ENCODE measurements at places on chromosomes 7 and 10.

- no peak for DNase-seq
Measured at GRCh38 chr7:97595439-97595838, 136.4 kb upstream of the TAC1 start.

DNA sequence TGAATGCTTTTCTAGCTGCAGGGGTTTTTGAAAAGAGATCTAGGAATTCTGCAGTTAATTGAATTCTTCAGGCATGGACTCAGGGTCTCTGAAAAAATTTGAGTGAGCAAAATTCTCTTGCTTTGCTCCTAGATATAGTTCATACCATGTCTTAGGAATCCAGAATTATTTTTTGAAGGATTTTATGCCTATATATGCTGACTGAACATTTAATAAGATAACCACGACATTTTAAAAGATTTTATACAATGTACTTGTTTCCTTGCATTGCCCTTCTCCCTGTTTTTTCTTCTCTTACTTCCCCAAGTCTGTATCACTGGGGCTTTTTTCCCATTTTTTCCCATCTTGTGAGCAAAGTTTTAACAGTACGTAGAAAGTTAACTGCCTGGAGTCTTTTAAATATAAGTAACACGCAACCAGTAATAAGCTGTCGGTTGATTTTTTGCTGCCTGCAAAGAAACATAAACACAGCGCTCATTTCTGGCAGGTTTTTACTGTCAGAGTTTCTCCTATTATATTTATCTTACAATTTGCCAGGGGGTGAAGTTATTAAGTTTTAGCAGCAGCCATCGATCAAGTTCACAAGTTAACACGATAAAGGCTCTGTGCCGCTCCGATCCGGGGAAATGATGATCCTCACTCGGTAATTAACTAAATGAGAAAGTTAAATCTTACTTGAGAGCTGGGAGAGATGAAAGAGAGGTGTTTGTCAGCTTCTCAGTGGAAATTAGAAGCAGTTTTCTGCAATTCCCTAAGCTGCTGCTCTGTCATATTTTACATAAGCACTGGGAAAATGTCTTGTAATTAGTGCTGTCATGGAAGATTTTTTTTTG is 81.0 kb downstream of the POLL start:
- DNase-seq = no peak

DNA sequence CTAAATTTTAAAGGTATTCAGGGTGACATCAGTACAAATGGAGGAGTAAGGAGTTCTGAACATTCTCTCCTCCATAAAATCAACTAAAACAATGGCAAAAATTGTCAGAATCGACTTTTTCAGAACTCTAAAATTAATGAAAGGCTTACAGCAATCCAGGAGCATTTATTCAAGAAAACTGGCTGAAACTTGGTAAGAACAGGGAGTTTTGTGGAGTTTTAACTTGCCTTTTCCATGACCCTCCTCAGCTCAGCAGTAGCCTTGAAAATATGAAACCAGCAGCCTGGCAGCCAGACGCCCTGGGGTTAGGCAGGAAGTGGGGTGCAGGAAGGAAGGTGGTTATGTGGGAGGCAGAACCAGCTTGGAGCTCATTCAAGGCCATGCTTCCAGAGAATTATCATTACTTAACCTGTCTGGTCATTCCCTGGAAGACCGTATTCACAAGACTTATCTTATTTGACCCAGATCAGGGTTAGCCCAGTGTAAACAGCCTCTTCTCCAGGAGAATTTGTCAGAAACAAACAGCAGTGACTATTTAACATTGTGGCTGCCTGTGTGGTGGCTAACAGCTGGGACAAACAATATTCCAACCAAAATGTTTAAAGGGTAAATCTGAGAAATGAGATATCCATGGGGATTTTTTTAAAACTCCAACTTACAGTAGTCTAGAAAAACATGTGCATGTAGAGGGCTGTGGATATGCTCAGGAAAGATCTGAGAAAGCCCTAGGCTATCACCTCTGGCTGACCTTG is 75.7 kb upstream of the MACROH2A2 start:
- DNase-seq = no peak

DNA sequence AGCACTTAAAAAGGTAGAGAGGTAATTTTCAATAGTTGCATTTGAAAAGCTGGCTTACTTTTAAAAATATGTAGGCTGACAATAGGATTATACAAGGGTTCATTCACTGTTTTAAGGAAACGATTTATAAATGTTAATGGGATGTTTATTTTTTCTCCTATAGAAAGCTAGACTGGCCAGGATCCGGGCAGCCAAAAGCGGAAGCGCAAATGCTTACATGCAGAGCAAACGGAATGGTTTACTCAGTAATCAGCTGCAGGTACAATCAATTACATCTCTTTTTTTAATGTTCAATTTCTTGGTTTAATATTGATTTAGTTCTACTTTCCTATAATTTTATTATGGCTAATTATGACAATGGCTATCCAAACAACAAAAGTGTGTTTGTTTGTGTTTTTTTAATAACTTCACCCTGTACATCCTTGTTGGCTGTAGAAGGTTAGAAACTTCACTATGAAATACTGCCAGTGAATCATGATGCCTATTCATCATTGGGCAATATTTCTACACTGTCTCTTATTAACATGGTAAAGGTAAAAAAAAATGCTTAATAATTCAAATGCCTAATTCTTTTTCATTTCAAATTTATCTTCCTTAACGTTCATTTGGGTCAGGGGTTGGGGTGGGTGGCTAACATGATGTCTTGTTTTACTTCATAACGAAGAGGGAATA is 116.4 kb downstream of the TSPAN12 start:
- DNase-seq = no peak

DNA sequence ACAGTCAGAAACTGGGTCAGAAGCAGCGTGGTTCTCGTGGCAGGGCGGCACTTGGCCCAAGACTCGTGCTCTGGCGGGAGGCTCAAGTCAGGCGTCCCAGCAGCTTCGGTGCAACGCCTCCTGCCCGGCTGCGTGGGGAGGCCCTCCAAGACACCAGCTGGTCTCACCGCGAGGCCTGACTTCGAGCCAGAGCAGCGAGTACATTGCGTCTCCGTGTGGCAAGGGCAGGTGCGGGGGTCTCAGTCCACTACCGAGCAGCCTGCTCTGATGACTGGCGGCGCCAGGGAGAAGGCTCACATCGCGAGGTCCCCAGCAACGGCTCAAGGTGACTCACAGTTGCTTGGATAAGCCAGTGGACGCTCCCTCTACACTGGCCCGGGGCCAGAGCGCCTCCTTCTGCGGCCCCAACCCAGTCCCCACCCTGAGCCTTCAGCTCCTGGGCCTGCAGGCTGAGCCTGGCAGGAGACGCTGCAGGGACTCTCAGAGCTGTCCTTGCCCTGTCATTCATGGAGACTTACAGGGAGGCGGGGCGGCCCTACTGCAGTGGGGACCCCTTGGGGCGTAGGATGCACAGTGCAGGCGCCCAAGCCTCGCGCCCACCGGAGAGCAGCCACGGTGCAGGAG is 41.9 kb upstream of the PRKAR1B start:
- DNase-seq = no peak

DNA sequence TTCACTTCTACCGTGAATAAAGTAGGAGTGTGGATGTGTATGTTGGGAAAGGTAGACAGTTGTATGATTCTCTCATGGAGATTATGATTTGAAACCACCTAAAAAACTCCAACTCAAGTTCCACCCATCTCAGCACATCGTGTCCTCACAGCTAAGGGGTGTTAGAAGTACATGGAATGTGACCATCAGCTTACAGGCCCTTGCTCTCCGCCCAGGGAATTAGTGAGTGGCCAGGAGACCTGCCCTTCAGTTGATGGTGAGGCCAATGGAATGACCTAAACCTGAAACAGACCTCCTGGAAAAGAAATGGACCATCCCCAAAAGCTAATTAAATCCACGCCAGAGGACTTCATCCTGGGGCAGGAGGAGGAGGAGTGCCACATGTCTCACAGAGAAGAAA is 2.1 kb upstream of the WNT2 start:
- DNase-seq = no peak

GRCh38 chr7:235576-236395 is 43.4 kb downstream of the FAM20C start:
- DNase-seq = no peak

DNA sequence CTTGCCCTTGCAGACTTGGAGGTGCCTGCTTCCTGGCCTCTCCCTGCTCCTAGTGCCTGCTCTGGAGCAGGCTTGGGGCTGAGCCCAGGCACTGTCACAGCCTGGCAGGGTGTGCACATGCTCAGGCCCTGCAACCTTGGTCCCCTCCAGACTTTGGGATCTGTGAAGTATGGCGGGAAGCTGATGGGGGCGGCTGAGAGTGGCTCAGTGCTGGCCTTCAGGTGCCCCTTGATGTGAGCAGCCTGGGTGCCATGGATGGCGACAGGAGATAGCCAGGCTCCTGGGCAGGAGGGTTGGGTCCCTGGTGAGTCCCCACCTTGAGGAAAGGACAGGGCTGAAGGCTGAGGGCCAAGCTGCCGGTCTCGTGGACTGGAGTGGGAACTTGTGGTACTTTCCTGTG is 700.4 kb upstream of the KCND2 start:
- no peak for DNase-seq

GRCh38 chr10:28897617-28898464 is 220.5 kb downstream of the BAMBI start:
- no peak for DNase-seq

GRCh38 chr10:6769704-6770417 is 189.8 kb upstream of the PRKCQ start:
- DNase-seq = peak; percentile 4

DNA sequence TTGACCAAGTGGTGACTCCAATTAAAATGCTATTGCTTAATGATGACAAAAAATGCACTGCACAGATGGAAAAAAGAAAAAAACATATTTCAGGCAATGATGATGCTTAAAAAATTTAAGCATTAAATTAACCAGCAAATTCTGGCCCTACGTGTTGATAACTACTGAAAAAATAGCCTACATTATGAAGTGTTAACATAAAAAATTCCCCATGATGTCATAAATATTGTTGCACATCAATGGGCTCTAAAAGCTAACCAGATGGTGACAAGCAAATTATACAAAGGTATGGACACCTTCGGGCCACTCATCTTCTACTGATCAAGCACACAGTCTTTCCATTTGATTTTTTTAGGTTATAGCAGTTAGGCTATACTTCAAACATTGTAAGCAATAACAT is 267.4 kb downstream of the PARD3 start:
- DNase-seq = no peak

- DNase-seq = no peak
Measured at GRCh38 chr7:50281680-50282445, 22.7 kb upstream of the IKZF1 start.

- DNase-seq = no peak
Measured at GRCh38 chr7:98116656-98117461, 10.2 kb downstream of the LMTK2 start.

- DNase-seq = no peak
Measured at GRCh38 chr7:2948749-2949148, 94.9 kb downstream of the CARD11 start.

- DNase-seq = no peak
Measured at GRCh38 chr7:44043902-44044301, 600 bp upstream of the DBNL start.

DNA sequence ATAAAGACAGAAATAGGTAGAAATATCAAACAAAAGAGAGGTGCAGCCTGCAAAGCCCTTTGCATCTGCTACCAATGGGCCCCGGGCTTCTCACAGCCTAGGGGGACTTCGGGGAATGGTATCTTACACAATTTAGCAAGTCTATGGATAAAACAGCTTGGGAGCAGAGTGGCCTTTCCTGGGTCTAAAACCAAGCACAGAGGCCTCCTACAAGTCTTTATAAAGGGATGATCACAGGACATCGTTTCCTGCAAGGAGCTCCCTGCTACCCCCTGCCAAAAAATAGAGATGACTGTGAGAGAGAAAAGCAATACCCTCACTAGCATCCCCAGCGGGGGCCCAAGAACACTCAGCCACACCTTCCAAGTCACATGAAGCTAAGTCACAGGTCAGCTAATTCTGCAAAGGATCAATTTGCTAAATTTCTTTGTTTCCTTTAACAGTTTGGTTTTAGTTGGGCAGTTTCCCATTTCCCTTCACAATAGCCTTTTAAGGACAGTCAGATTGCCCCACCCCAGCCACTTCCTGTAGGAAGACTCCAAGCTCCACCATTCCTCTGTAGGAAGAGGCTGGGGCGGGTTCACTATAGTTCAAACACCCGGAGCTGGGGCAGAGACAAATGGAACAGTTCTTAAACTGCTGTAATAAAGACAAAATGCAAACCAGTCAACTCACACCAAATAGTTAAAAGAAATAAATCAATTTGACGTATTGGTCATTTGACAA is 105.5 kb downstream of the SLIT1 start:
- no peak for DNase-seq

DNA sequence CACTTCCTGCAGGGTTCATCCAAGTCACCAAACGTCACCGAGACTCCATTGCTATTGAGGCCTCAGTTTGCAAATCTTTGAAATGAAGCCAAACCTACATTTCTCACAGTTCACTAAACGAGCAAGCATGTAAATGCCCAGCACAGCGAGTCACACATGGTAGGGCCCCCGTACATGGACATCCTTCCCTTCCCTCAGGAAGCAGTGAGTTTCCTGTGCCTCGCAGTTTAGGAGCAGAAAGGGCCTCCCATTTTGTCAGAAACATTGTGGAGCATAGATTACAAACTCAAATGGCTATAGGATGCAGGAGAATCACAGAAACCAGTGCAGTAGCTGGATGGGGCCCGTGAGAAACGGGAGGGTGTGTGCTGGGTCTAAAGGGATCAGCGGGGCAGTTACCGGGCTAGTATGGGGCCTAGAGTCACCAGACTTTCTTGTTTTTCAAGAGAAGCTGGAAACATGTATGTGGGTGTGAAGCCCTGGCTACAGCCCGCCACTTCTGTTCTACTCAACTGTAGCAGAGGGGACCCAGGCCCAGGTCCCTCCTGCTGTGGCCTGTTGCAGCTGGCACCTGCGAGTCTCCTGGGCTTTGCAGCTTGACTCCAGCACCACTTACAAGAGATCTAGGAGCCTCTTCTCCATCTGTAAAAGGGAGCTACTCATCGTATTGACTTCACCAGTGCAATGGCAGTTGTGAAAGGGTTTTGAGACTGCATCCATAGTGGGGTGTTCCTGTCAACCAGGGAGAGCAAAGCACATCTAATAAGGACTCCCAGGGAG is 14.2 kb upstream of the SLC18A3 start:
- DNase-seq = no peak

DNA sequence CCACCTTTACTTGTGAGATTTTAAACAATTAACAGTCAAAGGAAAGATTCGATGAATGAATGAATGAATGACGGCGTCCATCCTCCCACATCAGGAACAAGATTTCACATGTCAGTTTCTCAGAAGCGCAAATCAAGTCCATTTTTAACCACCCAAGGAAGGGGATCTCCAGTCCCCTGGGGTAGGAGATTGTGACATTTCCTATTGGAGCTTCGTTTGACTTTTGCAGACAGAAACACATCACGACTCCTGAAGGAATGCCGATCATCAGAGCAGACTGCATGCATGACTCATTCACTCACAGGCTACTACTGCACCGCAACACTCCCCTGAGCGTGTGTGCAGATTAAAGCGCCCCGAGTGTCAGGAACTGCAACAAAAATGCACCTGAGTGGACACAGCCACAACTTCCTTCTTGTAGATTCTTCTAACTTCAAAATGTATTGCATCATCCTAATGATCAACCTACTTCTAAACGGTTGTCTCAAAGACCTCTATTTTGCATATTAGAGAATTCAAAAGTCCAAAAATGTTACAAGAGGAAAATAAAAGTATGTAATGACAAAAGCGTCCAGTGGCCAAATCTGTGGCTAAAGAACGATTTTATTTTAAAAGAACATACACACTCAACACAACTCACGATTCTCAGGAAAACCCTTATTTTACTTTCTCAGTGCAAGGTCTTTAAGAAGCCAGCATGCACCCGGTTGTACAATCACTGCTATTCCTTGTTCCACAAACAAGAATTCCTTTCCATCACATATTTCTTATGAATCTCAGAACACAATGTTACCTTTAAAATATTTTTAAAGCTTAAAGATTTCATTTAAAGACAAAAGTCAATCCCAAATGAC is 172.6 kb downstream of the FAM107B start:
- DNase-seq = peak; percentile 83

All from stimulated activated naive B cell treated with anti-CD40 and anti-IgM and Interleukin-4, amounts not matched to agents 10 μg/mL and 1 μg/mL and 100 μg/mL, for 72 hours (primary cell).